ENCODE measurements at places on chromosomes 3 and 15. TPM values are rescaled to one million over a fixed set of nuclear protein-coding genes. Genes with fewer than 3 reads are reported as not detected.

DNA sequence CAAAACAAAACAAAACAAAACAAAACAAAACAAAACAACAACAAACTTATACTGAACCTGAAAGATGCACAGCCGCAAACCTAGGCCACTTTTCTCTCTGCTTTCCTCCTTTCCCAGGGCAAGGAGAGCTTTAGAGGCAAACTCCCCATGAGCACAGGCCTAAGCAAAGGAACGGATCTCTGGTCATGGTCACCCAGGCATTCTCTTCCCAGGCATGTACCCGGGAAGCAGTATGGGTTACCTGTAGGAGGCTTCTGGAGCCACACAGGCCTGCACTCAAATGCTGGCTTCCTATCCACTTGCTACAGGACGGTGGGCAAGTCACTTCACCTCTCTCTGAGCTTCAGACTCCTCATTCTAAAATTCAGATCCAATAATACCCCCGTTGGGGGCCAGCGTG lies 171.8 kb downstream of the SMAD6 start:
- no peaks in the 10 kb centered on the region for H3K27me3 ChIP-seq
- H3K36me3 ChIP-seq, result no peaks in the 10 kb centered on the region
- no peak for DNase-seq
- no peaks in the 10 kb centered on the region for H3K4me1 ChIP-seq
- H3K4me3 ChIP-seq, result no peak overlapping the region
- no peak overlapping the region for H3K27ac ChIP-seq

- no peak overlapping the region for H3K4me3 ChIP-seq
- peaks cover 51% of the 10 kb centered on the region for H3K4me1 ChIP-seq
- H3K36me3 ChIP-seq, result no peaks in the 10 kb centered on the region
- H3K27ac ChIP-seq, result peak overlapping the region; percentile 95
- H3K27me3 ChIP-seq, result no peaks in the 10 kb centered on the region
Observed at GRCh38 chr15:64249883-64250575, 87.2 kb upstream of the PPIB start.

GRCh38 chr3:172048599-172048998 lies 9.2 kb downstream of the FNDC3B start:
- H3K36me3 ChIP-seq, result peaks cover 29% of the 10 kb centered on the region
- no peak for DNase-seq
- no peak overlapping the region for H3K27ac ChIP-seq
- H3K4me1 ChIP-seq, result peaks cover 20% of the 10 kb centered on the region
- H3K27me3 ChIP-seq, result no peaks in the 10 kb centered on the region

- H3K36me3 ChIP-seq, result no peaks in the 10 kb centered on the region
- H3K4me3 ChIP-seq, result no peak overlapping the region
- DNase-seq, result no peak
Observed at GRCh38 chr3:99852851-99853250, 35.2 kb downstream of the CMSS1 start.

GRCh38 chr3:150743508-150743907 lies 19.5 kb downstream of the SIAH2 start:
- H3K4me1 ChIP-seq, result peaks cover 30% of the 10 kb centered on the region
- no peaks in the 10 kb centered on the region for H3K27me3 ChIP-seq
- H3K36me3 ChIP-seq, result peaks cover 14% of the 10 kb centered on the region

- no peak for DNase-seq
- H3K4me1 ChIP-seq, result no peaks in the 10 kb centered on the region
- H3K27ac ChIP-seq, result no peak overlapping the region
- no peaks in the 10 kb centered on the region for H3K36me3 ChIP-seq
- H3K4me3 ChIP-seq, result no peak overlapping the region
Observed at GRCh38 chr15:86162172-86162591, 82.5 kb downstream of the AGBL1 start.

GRCh38 chr3:131846296-131846924 lies 188.4 kb downstream of the CPNE4 start:
- no peak overlapping the region for H3K4me3 ChIP-seq
- no peaks in the 10 kb centered on the region for H3K36me3 ChIP-seq
- peaks cover 3% of the 10 kb centered on the region for H3K4me1 ChIP-seq
- peak; percentile 10 for DNase-seq
- no peaks in the 10 kb centered on the region for H3K27me3 ChIP-seq

DNA sequence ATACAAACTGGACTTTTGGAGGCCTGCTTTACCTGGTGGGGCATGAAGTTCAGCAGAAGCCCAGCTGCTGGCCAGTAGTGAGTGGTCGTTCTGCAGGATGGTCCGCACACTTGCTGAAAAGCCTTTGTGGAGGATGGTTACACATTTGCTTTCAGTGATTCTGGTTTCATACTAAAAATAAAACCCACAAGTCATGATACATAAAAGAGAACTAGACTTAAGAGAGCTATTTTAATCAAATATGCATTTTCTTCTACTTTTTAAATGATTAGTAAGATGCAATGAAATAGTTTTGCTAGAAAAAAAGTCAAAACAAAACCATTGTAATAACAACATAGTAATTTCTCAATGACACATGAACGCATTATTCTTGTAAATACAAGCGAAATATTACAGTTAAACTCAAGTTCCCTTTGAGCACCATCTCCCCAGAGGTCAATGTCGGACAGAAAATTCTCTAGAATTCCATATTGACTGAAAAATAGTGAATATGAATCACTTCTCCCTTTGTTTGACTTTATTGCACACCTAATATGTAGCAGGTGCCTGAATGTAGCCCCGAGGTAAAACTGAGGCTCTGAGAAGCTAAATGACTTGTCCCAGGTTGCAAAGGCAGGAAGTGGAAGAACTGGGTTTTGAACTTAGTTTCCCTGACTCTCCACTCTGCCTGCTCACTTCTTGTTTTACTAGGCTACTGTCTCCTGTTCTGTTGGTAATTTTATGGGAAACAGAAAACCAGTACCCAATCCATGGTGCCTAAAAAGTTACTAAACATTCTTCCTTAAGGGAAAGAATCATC lies 8.3 kb downstream of the IL5RA start:
- peaks cover 42% of the 10 kb centered on the region for H3K27me3 ChIP-seq
- no peak overlapping the region for H3K4me3 ChIP-seq
- H3K27ac ChIP-seq, result no peak overlapping the region
- no peak for DNase-seq

Gene TRIM42
- not detected for total RNA-seq

Data from PC-3 (cell line).